ENCODE measurements at places on chromosomes 16 and 17.

- DNase-seq, result no peak
Observed at GRCh38 chr16:79361132-79361751, 239.3 kb downstream of the MAF start.

- no peak for DNase-seq
Observed at GRCh38 chr17:30573603-30574175, 96.5 kb downstream of the GOSR1 start.

DNA sequence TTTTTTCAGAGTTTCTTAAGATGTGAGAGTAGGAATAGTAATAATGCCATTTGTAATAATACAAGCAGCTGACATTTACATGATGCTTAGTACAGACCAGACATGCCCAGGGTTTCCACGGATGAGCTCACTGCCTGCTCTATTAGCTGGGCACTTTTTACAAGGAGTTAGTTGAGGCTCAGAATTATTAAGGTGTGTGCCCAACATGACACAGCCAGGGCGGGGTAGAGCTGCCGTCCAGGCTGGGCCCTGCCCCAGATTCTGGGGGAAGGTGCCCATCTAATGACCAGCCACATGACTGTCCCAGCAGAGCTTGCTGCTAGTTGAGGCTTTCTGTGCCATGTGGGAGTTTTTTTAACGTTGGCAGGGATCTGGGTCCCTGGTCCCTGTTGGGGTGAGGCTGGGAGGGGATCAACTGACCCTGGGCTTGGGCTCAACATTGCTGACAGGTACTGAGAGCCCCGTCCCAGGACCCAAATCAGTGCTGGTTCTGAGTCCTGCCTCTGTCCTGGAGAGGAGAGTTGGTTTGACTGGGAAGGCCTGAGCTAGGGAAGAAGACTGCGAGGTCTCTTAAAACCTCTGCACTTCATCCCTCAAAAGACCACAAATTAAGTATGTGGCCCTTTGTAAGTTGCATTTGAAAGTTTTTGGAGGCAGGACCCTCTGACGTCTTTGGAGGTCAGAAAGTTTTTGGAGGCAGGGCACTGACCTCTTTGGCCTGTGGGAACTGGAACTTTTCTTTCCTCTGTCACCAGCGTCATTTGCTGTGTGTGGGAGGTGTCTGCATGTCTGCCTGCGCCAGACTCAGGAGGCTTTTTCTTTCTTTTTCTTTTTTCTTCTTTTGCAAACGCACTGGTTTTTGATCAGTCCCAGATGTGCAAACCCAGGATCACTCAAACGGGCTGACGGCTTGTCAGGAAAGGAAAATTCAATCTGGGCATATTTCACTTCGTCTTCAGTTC, 2.2 kb downstream of the CRISPLD2 start:
- DNase-seq, result no peak

GRCh38 chr17:82503728-82504308, 15.7 kb upstream of the FOXK2 start:
- DNase-seq, result no peak

- DNase-seq, result peak; percentile 46
Observed at GRCh38 chr16:84068041-84068440, 25.4 kb upstream of the SLC38A8 start.
